C1 segment of cervical spinal cord (tissue), 14 donors: ENCODE measurements at places on chromosomes 6 and 20.

DNA sequence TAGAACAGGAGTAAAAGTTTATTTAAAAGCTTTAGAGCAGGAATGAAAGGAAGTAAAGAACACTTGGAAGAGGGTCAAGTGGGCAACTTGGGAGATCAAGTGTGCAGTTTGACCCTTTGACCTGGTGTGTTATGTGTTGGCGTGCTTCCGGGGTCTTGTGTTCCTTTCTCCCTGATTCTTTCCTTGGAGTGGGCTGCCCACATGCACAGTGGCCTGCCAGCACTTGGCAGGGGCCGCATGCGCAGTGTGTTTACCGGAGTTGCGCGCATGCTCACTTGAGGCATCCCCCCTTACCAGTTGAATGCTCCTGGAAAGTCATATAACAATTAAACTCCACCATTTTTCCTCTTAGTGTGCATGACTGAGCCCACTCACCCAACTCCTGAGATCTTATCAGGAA lies 160.3 kb downstream of the ADAT2 start:
- DNase-seq = no peak

- peak; percentile 15 for DNase-seq
Measured at GRCh38 chr6:28896505-28897368, 27.0 kb downstream of the TRIM27 start.

DNA sequence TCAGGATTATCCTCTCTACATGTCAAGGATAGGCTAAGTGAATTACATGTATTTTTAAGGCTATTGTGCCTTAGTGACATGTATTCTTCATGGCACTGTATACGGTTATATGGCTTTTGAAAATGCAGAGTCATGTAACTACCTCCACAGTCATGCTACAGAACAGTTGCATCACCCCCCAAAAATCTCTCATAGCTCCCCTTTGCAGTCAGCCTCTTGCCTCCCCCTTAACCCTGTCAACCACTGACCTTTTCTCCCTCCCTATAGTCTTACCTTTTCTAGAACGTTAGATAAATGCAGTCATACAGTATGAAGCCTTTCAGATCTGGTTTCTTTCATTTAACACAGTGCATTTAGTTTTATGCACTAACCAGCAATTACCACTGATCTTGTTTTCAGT lies 10.3 kb upstream of the RNF24 start:
- no peak for DNase-seq

DNA sequence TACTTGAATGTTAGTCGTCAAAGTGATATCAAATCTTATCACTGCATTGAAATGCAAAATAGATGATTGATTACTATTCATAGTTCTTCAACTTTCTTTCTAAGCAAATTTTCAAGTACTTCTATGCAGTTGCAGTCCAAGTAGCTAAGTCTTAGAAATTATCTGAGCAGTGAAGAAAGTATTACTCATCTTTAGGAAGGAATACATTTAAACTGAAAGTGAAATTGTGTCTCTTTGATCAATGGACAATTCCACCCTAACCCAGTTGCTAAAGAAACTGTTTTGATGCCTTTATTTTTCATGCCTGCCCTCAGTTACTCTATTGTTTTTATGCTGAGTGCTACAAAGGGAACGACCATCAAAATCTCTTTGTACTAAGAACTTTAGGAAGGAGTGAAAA lies 337.4 kb downstream of the GRIK2 start:
- DNase-seq = no peak

GRCh38 chr6:156559162-156559690 lies 218.0 kb upstream of the ARID1B start:
- DNase-seq = no peak

- no peak for DNase-seq
Measured at GRCh38 chr6:148757944-148758480, 11.2 kb downstream of the UST start.

GRCh38 chr6:124870611-124871459 lies 91.4 kb upstream of the RNF217 start:
- DNase-seq = no peak

GRCh38 chr6:2746557-2747061 lies 4.1 kb downstream of the MYLK4 start:
- no peak for DNase-seq

GRCh38 chr6:169099411-169100202 lies 154.0 kb downstream of the THBS2 start:
- no peak for DNase-seq

GRCh38 chr6:156634048-156634447 lies 143.1 kb upstream of the ARID1B start:
- no peak for DNase-seq

DNA sequence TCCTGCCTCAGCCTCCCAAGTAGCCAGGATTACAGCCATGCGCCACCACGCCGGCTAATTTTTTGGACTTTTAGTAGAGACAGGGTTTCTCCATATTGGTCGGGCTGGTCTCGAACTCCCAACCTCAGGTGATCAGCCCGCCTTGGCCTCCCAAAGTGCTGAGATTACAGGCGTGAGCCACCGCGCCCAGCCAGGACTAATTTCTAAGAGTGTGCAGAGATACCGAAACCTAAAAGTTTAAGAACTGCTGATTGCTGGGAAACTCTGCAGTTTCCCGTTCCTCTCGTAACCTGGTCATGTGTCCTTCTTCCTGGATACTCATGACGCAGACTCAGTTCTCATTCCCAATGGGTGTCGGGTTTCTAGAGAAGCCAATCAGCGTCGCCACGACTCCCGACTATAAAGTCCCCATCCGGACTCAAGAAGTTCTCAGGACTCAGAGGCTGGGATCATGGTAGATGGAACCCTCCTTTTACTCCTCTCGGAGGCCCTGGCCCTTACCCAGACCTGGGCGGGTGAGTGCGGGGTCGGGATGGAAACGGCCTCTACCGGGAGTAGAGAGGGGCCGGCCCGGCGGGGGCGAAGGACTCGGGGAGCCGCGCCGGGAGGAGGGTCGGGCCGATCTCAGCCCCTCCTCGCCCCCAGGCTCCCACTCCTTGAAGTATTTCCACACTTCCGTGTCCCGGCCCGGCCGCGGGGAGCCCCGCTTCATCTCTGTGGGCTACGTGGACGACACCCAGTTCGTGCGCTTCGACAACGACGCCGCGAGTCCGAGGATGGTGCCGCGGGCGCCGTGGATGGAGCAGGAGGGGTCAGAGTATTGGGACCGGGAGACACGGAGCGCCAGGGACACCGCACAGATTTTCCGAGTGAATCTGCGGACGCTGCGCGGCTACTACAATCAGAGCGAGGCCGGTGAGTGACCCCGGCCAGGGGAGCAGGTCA lies at the start of gene HLA-E:
HLA-E (plus strand) TSS at position 429 of the 945 bp plus-strand sequence; CDS start at position 452, 23 bp downstream.
- DNase-seq = peak; percentile 45

- DNase-seq = no peak
Measured at GRCh38 chr6:80543598-80544222, 437.2 kb downstream of the BCKDHB start.

DNA sequence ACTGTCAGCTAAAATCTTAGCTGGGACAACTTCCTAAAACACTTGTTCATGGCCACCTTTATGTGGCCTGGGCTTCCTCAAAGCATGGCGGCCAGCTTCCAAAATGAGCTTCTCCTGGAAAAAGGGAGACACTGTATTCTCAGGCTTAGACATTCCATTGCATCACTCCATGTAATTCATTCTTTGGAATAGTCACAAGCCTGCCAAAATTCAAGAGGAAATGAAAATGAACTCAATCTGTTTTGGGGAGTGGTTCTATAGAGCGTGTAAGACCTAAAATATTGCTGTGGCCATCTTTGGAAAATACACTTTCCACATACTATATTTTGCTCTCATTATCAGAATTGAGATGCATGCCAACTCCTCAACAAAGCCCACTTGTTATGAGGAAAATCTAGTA lies 687.0 kb downstream of the KIF16B start:
- DNase-seq = no peak

DNA sequence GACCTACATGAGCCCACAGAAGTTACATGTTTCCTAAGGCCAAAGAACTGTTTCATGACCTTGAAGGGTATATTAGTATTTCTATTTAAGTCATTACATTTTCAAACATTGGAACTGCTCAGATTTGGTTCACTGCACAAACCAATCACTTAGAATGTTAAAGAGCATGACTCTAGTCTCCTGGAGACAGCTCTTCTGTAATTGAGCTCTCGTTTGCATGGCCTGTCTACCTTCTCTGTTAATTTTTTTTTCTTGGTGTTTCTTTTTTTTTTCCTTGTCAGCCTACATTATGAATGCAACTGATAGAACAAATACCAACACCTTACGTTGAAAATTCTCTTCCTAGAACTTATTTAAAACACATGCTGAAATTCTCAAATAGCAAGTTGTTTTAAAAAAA lies 860.2 kb upstream of the MAP3K7 start:
- no peak for DNase-seq

DNA sequence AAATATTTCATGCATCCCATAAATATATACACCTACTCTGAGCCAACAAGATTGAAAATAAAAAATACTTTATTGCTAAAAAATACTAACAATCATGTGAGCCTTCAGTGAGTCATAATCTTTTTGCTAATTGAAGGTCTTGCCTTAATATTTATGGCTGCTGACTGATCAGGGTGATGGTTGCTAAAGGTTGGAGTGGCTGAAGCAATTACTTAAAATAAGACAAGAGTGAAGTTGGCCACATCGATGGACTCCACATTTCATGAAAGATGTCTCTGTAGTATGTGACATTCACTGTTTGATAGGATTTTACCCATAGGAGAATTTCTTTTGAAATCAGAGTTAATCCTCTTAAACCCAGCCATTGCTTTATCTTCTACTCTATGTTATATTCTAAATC lies 11.1 kb downstream of the TRDN start:
- DNase-seq = no peak

DNA sequence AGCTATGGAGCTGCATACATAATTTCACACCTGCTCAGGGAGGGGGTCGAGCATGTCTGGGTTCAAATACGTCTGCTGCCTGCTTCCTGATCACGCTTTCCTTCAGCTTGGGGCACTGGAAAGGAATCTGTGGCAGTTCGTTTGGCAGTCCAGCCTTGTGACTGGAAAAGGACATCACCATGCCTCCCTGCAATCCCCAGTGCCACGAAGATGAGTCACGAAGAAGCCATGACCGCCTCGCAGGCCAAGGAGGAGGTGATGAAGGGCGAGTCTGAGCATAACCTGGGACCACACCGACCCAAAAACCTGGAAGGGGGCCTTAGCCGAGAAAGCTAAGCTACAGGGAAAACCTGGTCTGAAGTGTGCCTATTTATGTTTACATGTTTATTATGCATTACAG lies 13.1 kb downstream of the JAG1 start:
- DNase-seq = no peak

DNA sequence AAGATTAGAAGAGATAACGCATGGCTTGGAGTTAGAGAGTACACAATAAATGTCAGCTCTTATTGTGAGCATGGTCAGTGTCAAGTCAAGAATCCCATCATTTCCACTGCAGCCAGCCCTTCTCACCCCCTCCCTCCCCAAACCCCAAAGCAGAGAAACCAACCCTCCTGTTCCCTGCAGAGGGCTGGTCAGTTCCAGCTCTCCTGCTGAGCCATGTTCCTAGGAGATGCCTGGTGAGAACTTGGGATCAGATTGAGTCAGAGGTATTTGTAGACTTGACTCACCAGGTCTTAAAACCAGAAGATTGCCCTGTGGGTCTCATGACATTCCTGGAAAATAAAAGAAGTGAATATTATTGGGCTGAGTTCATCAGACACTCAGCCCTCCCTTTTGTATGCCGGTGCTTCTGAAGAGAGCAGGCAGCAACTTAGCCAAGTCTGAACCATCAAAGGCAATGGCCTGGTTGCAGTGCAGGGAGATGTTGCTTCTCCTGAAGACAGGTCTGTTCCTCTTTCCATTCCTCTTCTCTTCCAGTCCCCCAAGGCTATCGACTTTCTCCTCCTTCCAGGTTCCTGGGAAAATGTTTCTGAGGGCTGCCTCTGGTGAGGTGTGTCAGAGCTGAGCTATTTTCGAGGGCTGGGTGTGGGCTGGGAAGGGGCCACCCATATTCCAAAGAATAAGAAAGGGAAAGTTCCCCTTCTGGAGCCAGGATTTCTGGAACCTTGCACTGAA lies 278.2 kb upstream of the SUPT3H start:
- DNase-seq = no peak

DNA sequence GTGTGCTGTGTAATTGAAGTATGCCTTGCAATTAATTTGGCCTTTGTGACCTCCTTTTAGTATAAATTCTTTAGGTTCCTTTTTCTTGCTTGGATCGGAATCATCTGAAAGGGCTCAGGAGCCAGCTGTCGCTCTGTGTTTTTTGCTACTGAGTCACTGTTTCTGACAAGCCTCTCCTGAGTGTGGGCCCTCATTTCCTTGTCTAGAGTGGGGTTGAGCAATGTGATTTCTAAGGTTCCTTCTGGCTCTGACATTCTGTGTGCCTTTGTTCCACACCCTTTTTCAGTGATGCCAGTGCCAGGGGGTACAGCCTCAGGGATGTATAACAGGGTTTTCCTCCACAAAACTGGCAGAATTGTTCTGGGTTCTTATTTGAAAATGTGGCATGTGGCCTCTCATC lies 26.5 kb downstream of the DAAM2 start:
- no peak for DNase-seq

- no peak for DNase-seq
Measured at GRCh38 chr20:56487216-56487615, 18.8 kb downstream of the RTF2 start.

DNA sequence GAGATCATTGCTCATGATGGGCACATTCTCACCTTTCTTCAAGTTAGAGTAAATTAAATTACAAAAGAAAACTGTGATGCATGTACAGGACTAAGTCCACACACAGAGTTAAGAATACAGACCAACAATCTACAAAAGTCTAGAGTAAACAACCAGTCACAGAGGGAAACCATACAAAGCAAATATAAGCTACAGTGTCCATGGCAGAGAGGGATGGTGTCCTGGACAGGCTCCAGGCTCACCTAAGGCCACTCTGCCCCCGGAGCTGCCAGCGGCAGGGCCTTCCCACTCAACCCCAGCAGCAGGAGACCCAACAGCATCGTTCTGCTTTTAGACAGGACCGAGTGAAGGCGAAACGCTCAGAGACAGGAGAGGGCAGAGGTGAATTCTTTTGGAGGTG lies 16.0 kb downstream of the PDE10A start:
- no peak for DNase-seq

DNA sequence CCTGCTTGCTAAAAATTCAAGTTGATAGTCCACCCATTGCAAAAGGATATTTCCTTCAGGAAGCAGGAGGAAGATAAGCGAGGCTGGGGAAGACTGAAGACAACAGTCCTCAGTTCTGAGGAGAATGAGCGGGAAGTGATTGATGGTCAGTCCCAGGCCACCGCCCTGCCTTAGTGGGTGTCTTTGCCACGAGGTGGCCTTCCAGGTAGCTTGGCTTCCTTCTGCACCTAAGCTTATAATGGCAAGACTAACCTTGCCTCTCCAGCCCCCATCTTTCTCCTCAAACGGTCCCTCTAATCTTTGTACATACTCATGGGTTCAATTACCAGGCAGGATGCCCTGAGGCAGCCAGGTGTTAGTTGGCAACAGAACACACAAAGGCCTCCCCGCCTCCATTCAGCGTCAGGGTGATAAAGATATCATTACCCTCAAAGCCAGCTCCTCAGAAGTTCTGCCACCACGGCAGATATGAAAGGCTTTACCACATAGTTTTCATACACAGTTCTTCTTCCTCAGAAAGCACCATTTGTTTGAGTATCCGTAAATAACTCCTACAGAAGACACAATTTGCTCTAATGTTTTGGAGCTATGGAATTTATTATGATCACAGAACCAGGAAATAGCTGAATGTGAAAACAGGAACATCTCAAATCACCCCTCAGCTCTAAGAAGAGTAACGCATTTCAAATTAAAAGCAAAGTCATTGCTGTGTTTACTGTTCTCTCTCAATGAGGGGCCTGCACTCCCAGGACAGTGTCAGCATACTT lies 249.4 kb downstream of the ATXN1 start:
- DNase-seq = no peak
